ENCODE measurements at places on chromosomes 4 and X.

DNA sequence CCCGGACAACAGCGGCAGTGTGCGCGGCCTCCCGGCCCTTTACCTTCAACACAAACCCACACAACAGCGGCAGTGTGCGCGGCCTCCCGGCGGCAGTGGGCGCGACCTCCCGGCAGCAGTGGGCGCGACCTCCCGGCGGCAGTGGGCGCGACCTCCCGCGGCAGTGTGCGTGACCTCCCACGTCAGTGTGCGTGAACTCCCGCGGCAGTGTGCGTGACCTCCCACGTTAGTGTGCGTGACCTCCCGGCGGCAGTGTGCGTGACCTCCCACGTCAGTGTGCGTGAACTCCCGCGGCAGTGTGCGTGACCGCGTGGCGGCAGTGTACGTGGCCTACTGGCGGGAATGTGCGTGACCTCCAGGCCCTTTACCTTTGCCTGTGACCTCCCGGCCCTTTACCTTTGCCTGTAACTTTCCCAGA lies 576.6 kb upstream of the FRG1 start:
- no peak for DNase-seq

DNA sequence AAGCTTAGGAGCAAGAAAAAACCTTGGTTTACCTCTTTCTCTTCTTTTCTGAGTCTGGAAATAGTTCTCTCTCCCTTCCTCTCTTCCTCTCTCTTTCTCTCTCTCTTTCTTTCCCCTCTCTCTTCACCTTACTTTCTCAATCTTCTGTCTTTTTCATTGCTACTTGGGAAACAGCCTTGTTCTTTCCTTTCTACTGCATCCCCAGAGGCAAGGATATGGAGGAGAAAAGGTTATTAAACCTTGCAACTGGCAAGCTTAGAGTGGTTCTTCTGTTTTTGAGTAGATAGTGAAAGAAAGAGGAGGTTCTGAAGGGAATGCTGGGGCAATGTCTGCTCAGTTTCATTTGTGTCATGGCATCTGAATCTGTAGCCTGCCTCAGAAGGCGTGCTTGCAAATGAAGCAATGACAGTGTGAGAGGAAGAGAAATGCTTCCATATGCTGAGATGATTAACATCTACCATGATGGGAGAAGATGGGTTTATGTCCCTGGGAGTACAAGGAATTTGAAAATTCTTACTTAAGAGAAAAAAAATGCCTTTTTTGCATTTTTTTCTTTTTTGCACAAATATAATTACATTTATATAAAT lies 190.6 kb downstream of the CEP135 start:
- DNase-seq = no peak

DNA sequence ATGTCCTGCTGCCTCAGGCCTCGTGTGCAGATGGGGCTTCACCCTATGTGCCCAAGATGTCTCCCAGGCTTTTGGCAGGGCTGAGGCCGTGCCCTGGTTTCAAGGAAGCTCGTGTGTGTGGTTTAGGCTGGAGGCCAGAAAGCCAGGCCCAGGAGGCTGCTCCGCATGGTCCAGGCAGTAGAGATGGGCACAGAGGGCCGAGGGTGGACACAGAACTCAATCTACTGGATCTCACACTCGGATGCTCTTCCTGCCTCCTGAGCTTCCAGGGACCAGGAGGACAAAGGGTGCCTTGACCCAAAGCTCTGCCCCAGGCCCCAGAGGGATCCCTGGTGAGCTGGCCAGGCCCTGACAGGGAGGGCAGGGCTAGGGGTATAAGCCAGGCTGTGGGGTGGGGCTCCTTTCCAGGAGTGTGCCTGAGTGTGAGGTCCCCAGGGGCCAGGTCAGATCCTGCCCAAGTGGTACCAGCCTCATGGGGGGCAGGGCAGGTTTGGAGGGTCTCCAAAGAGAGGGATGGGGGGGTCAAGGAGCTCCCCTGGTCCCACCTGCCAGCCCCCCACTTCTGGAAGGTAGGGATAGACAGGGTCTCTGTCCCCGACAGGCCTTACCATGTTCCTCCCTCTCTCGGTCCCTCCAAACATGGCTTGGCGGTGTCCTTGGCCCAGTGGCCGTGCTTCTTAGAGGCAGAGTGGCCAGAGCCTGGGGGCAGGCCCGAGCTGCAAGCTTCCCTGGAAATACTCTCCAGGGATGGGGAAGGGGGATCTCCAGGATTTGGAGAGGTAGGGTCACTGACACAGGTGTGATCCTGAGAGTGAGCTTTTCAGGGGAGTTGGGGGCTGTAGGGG lies 23.8 kb downstream of the HTRA3 start:
- no peak for DNase-seq

GRCh38 chrX:50594788-50595187 lies 124.2 kb upstream of the DGKK start:
- DNase-seq = no peak

- DNase-seq = no peak
Observed at GRCh38 chrX:7283741-7284140, 135.8 kb upstream of the PUDP start.

- no peak for DNase-seq
Observed at GRCh38 chr4:37450309-37450708, 205.8 kb downstream of the NWD2 start.
